ENCODE measurements at places on chromosomes 5 and 9. TPM values are rescaled to one million over a fixed set of nuclear protein-coding genes. Genes with fewer than 3 reads are reported as not detected.

DNA sequence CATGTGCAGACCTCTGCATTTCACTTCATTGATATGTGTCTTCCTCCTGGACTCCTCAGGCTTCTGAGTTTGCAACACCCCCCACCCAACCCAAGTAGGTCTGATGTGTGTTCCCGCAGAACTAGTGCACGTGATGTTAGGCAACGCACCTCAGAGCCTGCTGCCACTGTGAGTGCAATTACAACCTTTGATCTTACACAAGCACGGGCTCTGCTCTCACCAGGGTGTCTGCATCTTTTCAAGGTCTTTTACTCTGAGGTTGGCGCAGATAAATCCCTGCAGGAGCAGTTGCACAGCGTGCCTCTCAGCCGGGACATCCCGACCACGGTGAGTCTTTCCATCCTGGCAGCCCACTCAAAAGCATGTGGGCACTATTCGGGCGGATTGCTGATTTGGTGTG, 80.1 kb downstream of the EGFLAM start:
- DNase-seq, result no peak

DNA sequence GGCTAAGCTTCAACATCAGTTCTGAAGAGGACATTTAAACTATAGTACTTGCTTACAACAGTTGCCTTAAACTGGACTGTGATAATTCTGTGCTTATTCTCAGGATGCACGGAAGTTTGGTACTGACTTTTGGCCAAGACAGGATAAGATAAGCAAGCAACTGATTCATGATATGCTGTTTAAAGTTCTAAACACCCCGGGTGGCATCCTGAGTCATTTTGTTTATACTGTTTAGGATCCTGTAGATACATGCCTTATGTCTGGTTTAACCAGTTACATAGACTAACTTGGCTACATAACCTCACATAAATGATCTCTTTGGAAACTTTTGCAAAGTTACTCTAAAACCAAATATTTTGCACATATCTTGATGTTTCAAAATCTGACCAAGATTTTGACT, 95.9 kb downstream of the CDH9 start:
- DNase-seq, result no peak

- no peak for DNase-seq
These were observed 40.4 kb upstream of the HAND1 start for GRCh38 chr5:154518438-154518867.

PCDHGB5 gene
- total RNA-seq, result 9.1 TPM

ELAVL2 gene
- not detected for total RNA-seq

DNA sequence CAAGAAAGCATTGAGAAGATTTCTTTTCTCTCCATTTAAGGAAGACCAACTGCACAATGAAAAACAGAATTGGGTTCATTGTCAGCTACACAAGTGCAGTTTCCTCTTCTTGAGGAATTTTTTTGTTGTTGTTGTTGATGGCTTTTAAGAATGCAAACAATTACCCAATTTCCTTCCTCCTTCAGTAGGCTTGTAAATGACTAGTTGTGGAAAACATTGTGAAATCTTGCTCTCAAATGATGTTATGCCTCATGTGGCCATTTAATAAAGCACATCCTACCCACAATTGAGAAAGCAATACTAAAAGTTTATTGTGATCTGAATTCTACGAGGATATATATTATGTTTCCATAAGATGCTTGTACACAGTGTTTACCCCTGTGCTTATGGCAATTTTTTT, 171.6 kb downstream of the FAM174A start:
- DNase-seq, result no peak

Measured in Calu3 (cell line).